ENCODE measurements at places on chromosomes 2 and 18.

GRCh38 chr2:27634291-27634690 is 5.4 kb downstream of the GPN1 start:
- no peak for DNase-seq

DNA sequence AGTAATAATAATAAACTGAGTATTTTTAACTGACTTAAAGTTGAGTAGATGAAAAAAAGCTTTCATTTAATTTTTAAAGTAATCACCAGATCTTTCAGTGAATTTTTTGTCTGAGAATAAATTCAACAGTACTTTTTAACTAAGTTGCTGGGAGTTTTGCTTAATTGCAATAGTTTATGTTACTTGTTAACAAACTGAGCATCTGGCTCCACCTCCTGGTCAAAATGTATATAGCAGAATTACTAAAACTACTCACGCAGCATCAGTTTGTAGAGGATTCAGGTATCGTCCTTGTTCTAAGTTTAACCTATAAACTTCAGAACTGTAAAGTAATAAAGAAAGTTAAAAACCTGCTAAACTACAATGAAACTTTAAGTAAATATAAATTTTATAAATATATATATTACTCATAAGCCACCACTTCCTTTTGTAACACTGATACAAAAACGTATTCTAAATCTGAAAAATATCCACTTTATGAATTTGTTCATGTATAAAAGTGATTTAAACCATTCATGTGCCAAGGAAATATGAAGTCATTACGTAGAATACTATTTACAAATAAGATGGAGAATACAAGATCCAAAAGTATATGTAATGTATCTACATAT is 21.3 kb downstream of the NOL10 start:
- peak; percentile 72 for DNase-seq

DNA sequence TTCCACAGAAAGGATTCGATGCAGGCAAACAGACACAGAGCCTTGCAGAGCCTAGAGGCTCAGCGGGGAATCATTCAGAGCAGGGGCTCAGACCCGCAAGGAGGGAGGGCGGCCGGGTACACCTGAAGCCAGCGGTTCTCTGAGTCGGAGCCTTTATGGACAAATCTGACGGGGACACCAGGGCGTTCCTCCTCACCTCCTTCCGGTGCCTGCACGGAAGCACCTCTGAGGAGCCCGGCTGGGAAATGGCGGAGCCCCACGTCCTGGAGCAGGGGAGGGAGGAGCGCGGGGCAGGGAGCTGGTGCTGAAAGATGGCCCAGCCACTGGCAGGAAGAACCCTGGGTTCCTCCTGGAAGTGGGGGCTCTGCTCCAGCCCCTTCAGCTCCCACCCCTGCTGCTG is 193.5 kb upstream of the ALKAL2 start:
- no peak for DNase-seq

DNA sequence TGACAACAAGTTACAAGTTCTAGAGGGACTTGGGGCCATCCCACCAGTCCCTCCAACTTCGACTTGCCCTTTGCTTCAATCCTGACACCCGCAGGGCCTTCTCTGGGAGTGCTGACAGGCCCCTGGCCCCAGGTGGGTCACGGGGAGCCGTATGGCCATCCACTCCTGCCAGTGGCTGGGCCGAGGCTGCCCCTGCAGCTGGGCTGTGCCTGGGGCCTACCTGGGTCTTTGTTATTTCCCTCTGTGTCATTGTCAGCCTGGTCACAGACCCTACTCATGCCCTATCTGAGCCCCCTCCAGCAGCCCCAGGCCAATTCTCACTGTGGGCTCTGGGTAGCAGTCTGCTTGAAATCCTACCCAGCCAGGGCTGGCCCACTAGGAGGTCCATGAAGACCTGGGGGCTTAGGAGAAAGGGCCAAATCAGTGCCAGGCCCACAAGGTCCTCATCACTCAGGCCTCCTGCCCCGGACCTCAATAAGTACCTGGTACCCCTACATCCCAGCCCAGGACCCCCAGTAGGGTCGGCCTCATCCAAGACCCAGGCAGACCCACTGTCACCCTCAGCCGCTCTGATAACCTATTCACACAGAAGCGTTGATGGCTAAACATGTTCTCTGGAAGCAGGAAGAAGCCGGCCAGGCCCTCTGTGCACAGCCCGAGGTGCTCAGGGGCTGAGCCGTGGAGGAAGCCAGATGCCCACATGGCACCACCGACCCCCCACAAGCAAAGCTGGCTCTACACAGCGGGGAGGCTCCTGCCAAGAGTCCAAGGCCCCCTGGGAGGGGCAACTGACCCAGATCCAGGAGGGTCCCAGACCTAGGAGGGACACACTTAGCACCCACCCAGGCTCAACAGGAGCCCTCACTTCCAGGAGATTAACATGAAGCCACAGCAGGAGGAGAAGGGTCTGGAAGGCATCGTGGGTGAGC is 57.7 kb downstream of the BIN1 start:
- DNase-seq = no peak

- DNase-seq = no peak
Observed at GRCh38 chr2:239278941-239279365, 121.9 kb downstream of the HDAC4 start.

GRCh38 chr2:26650713-26651469 is 9.7 kb upstream of the CIB4 start:
- no peak for DNase-seq

DNA sequence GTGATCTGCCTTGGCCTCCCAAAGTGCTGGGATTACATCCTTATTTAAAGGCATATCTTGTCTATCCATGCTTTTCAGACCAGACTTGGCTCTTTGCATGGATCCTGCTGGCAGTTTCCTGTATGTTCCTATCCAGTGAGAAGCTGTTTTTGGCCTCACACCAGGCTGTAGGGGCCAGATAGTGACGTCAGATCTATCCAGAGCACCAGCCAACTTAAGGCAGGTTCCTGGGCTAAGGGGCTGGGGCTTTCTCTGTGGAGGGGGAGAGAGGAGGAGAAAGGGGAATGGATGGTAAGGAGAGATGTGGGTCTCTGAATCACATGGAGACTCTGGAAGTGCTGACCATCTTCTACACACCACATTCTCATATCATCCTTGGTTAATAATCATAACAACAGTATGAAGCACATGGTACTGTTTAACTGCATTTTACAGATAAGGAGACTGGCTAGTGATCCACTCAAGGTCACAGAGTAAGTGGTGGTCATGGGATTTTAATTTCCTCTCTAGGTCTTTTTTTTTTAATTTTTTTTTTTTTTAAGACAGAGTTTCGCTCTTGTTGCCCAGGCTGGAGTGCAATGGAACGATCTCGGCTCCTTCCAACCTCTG is 2.0 kb upstream of the FAM117B start:
- DNase-seq = no peak

- no peak for DNase-seq
Observed at GRCh38 chr18:58095655-58096054, 51.6 kb downstream of the NEDD4L start.

GRCh38 chr2:33810046-33810835 is 211.1 kb upstream of the FAM98A start:
- no peak for DNase-seq
